ENCODE measurements at places on chromosomes 12 and 14.

DNA sequence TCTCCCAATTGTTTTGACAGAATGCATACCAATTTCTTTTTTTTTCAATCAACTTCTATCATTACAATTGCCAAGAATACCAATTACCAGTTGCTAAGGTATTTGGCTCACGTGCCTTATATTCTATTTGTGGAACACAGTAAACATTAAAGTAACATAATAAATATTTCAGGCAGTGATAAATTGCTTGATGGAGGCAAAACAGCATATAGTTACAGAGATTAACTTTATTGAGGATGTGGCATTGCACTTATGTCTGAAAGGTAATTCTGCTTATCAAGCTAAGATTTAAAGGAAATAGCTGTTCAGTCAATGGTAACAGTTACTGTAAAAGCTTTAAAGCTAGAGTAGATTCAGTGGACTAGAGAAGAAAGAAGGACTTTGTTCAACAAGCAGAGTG, 1107.8 kb downstream of the FSCB start:
- DNase-seq: no peak

DNA sequence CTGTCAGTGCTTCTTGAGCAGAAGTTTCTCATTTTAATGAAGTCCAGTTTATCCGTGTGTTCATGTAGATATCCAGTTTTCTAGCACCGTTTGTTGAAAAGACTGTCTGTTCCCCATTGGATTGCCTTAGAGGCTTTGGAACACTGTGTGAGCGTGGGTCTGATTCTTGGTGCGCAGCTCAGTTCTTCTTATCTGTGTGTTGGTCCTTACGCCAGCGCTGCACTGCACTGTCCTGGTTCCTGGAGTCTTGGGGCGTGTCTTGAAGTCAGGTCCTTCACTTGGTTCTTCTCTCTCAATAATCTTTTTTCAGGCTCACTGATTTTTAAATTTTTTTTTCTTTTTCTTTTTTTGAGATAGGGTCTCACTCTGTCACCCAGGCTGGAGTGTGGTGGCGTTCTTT, 25.5 kb downstream of the EP400 start:
- no peak for DNase-seq

DNA sequence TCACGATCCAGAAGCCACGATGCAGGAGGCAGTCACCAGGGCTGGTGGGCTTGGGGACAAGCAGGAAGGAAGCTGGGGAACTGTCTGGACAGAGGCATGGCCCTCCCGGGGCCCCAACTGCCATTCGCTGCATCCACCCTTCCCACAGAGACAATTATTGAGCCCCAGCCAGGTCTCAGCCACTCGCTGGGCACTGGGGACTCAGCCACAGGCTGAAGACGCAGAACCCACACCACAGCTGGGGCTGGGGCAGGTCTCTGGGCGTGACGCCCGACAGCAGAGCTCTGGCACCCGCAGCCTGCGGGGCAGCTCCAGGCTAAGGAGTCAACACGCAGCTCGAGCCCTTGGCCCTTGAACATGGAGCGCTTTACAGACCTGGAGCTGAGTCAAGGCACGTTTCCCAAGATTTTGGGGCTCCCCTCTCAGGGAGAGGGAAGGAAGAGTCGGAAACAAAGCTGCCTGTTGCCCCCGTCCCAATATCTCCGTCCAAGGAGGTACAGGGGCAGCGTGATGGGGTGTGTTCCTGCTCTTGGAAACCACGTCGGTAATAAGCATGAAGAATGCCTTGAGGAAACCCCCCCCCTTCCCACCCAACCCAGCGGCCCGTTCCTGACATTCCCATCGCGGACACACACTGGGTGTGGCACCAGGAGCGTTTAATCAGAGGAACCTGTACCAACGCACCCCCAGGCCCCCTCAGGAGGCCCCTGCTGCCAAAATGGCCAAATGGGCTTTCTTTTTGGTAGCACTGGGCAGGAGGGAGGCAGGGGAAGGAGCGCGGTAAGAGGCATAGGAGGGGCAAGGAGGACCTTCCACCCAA, 6.7 kb downstream of the RIMBP2 start:
- DNase-seq: peak; percentile 52

DNA sequence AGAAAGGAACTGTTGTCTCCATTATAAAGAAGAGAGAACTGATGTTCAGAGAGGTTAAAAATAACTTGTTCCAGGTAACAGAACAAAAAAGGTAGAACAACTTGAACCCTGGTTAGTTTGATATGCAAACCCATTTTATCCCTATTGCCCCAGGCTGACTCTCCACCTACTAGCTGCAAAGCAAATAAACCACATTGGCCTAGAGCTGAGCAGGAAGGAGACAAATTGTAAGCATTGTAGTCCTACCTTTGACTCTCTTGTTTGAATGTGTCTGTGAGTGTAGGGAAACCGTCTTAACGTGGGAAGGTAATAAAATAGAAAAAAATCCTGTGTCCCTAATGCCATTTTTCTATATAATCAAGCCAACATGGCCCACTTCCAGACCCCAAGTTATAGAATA, 126.4 kb downstream of the CCER1 start:
- DNase-seq: no peak

DNA sequence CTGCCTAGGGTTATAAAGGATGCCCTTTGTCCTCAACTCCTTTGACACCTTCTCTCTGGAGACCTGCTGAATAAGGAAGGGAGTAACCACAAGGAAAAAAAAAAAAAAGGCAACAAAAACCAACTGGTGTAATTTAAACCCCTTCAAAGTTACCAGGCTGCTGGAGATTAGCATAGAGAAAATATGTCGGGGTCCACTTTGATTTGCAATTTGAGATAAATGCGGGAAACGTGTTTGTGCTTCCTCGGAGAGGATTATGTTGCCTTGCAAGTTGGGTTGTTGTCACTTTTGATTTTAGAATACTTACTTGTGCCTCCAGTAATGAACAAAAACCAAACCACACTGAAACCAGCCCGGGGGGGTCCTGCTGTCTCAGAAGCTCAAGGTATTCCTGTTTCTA, 200.2 kb upstream of the MYL2 start:
- no peak for DNase-seq

GRCh38 chr12:68139001-68139400, 20.5 kb downstream of the IFNG start:
- no peak for DNase-seq

DNA sequence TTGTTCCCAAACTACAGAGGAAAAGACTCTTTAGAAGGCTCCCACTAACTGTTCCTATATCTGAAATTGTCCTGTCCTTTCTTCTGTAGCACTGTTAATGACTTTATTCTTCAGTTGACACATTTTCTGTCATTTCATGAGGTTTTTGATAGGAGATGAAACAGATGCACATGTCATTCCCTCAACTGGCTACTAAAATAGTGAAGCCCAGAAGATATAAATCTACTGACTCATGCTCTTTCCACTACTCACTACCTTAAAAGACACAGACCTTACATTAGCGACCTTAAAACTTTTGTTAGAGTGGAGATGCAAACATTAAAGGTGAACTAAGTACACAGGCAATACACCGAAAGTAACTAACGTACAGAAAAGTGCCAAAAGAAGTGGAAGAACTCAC, 59.5 kb upstream of the ANKS1B start:
- no peak for DNase-seq

DNA sequence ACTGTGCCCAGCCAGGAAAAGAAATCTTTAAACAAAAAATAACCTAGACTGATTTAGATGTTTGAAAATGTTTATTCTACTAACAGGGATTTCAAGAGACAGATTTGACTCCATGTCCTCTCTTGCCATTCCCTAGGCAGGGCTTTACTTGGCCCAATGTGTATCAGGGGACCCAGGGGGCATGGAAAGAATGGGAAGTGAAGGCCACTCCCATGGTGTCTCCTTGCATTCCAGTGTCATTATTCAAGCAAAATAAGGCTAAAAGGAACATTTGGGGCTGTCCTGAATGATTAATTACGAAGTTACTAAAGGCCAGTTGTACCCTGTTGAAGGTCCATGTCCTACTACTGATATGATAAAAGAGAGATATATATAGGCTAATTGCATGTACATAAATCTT, 151.9 kb upstream of the ATF7IP start:
- no peak for DNase-seq

DNA sequence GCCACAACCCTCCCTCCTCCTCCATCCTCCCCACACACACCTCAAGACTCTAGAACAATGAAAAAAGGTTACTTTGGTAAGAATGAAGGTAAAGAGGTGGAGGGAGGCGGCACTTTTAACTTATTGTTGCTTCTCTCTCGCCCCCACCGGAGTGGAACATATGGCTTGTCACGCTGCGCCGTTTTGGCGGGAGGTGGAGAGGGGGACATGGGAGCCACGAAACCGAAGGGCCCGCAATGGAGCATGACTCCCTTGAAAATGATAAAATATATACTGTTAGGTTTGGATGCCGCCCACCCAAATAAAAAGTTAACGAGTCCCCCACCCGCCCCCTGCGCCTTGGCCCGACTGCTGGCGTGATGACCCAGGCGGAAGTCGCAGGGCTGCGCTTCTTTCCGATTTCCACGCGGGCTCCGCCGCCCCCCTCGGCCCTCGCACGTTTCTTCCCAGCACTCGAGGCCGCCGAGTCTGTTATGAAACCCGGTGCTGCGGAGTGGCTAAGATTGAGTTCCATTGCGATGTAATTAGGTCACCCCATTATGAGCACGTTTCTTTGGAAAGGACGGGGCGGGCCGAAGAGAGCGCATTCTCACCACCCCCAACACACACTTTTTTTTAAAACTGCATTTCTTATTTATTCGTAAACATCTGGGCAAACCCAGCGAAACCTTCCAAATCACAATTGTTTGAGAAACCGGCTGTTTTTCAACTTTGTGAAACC, 1.4 kb upstream of the ZFP36L1 start:
- peak; percentile 84 for DNase-seq

DNA sequence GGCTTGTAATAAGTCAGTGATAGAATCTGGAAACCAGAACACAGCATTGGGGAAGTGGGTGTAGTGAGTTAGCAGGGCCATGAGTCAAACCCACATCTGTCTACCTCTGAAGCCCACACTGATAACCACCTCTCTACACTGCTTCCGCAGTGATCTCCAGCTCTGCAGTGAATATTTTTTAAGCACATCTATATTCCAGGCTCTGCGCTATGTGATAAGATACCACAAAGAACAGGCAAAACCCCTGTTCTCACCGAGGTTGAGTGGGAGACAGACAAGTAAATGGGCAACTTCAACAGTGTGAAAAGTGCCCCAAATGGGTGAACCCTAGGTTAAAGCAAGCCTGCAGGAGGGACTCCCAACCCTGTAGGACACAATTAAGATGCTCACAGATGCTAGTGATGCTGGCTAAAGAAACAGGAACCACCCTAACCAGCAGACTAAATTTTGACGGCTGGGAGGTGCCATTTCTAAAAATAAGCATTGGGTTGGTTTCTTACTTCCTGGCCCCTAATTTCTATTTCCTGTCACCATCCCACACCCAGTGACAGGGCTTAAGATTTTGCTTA, 375.0 kb downstream of the DPF3 start:
- no peak for DNase-seq

DNA sequence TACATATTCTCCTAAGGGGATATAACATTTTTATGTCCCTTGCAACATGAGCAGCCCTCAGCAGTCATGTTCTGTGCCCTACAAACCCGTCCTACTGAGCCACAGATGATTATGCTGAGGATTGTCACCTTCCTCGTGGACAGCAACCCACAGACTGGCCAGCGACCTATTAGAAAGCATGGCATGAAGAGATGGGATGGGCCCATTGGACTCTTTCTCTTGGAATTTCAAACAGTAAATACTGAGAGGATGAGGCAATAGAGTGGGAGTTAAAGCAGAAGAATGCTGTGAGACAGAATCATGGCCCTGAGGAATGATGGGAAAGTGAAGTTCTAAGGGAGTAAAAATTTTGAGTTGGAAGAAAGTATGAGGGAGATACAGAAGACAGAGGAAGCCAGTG, 149.9 kb upstream of the BTG1 start:
- peak; percentile 64 for DNase-seq

DNA sequence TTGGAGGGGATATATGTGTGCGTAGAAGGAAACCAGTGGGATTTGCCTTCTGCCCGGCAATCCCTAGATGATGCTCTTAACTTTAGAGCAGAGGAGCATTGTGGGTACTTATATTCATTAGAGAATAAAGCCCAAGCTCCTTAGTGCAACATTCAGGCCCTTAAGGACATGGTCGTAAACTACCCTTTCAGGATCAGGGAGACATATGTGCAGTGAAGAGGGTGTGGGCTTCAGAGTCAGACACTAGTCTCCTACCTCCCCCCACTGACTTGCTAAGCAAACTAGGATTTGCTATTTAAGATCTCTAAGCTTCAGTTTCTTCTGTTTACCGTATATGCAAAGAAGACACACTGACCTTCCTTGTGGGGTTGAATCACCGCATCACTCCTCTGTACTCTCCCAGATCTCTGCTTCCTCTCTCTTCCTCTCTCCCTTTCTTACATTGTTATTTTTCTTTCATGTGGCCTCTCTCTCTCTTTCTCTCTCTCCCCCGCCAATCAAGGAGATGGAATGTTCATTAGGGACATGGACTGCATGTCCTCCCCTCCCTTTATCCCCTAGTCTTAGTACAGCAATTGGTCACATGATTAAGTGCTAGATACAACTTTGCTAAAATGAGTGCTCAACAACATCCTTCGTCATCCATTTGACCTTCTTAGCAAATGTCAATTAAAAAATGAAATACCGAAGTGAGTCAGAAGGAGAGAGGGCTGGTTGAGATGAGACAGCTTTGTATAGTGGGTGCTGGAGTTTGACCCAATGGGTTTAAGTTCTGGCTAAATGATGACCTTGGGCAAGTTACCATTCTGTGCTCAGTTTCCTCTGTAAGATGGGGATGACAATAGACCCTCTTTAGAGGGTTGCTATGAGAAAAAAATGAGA, 91.7 kb downstream of the TMX1 start:
- DNase-seq: no peak

DNA sequence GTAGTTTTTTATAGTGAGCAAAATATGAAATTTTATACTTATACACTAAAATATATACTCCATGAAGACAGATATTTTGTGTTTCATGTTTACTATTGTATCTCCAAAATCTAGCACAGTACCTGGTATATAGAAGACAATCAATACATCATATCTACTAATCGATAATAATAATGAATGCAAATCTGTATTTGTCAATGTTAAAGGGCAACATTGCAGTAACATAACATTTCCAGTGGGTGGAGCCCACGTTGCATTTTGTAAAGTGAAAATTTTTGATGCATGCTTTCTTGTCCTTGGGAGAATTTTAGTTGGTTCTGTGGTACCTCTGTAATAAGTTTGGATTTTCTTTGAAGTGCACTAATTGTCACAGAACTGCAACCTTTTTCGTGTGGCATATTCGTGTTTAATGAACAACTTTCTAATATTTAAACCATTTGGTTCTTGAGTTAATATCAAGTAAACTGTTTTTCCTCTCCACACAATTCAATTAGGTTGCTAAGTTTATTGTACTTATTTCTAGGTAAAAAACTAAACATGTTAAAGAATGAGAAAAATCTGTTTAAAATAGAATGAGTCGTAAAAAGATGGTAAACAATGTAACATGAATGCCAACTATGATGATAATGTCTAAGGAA, 47.4 kb downstream of the AVPR1A start:
- DNase-seq: no peak

- DNase-seq: no peak
Observed at GRCh38 chr14:98932431-98933325, 339.3 kb downstream of the BCL11B start.
